HT1080 (cell line): ENCODE measurements at places on chromosomes 13 and 19. TPM values are rescaled to one million over a fixed set of nuclear protein-coding genes. Genes with fewer than 3 reads are reported as not detected.

SLC25A41 gene
- total RNA-seq: 0.18 TPM in 1 of 2 replicates, not detected in the other

DNA sequence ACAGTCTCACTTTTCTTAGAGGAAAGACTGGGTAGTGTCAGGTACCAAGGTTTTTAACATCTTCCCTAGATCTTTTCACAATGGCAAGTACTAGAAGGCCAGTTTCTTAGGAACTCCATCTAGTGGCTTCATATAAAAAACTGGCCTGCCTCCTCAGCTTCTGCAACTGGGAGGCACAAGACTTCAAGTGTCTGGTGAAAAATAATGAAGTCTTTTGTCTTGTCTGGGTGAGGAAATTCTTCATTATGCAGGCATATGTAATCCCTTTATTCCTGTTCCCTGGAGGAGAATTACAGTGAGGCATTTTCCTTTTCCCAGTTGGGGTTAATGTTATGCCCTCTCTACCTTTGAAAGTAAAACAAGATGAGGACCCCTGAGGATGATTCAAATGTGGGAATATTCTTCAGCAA lies 300.5 kb downstream of the NALCN start:
- peak; percentile 52 for DNase-seq

DNA sequence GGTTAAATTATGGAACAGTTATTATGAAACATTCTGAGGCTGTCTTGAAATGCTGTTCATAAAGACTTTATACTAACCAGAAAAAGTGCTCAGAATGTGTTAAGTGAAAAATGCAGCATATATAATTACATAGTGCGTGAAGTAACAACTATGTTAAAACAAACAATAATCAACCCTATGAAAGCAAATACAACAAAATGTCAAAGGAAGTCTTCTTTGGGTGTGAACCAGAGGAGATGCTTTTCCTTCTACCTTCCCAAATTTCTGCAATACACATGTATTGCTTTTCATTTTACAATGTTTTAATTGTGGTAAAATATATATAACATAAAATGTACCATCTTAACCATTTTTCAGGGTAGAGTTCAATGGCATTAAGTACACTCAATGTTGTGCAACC lies 45.7 kb downstream of the F2RL3 start:
- DNase-seq: no peak

AP1M2 gene
- 5.8 and 8.6 TPM in 2 replicates for total RNA-seq

LMTK3 gene
- 0.05 TPM in 1 of 2 replicates, not detected in the other for total RNA-seq

PRODH2 gene
- not detected in 2 replicates for total RNA-seq

DNA sequence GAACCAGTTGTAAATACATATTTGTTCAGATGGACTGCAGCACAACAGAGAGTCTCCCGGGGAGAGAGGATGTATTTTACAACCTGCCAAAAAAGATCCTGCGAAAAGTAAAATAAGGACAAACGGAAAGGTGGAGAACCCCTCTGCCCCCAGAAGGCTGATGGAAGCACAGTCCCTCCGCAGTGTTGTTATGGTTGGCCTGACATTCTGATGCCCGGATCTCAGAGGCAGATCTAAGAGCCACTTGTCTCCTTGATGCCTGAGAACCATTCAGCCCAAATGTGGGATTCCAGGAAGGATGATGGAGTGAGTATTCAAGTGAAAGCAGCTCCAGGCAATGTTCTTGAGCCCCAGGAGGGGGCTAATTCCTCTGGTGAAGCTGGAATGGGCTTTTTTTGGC lies 458.7 kb downstream of the ZNF536 start:
- no peak for DNase-seq

DNA sequence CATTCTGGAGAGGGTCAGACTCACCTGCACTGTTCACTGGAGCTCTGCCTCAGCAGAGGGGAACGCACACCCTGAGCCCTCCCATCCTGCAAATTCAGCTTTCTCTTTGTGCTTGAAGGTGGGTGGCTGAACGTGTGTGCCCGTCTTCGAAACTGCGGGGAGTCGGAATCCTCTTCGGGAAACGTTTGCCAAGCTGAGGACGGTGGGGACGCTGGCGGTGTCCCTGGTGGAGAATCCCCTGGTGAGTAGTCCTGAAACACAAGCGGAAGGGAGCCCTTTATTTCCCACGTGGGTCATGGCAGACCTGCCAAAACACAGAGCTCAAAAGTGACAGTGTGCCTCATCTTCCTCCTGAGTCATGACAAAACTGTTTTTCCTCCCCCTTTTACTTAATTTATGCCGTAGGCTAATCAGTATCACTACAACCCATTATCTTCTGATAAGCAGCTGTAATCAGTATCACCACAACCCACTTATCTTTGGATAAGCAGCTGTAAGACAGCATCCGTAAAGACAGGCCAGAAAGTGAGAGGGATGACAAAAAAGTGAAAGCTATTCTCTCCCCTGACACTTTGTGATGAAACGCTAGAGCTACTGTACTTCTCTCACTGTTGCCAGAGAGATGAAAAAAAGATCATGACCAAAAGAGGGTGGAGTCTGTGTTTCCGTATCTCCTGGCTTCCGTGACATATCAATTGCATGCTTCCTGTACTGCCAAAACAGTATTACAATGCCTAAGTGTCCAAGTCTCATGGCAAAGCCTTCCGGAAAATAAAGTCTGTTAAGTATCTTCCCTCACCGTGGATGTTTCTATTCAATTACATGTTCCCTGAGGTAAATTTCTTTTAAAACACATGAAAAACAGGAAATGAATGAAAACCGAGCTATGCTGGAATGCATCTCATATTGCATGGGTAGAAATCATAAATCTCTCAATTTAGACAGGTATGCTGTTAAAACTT lies 155.5 kb downstream of the TBC1D4 start:
- DNase-seq: no peak

- no peak for DNase-seq
These were observed 83.4 kb downstream of the KCNRG start for GRCh38 chr13:50098693-50099092.

- DNase-seq: no peak
These were observed 192.6 kb upstream of the UBL3 start for GRCh38 chr13:30042891-30043630.

- DNase-seq: peak; percentile 87
These were observed 54.3 kb downstream of the GATAD2A start for GRCh38 chr19:19459707-19460251.

DNA sequence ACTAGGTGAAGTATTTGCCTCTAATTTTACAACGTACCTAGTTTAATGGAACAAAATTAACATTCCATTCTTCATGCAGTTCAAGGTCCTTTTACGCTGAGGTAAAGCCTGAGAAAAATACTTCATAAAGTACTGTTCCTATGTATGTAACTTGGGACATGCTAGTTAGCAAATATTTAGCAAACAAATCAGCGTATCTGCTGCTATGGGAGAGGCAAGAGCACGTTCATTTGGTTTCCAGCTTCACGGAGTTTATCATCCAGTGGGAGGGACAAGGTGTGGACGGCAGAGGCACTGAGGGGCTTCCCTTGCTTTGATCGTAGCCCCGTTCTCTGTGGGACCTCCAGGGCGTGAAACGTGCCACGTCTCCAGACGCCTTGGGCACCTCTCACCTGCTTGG lies 248.8 kb downstream of the IRS2 start:
- no peak for DNase-seq

- DNase-seq: no peak
These were observed 15.0 kb downstream of the GPATCH1 start for GRCh38 chr19:33096005-33096404.

LRRC63 gene
- 0.03 and 0.33 TPM in 2 replicates for total RNA-seq

GRCh38 chr13:98374750-98375149 lies 197.7 kb upstream of the RNF113B start:
- no peak for DNase-seq

GRCh38 chr19:49780861-49781260 lies 14.1 kb downstream of the AP2A1 start:
- no peak for DNase-seq

DNA sequence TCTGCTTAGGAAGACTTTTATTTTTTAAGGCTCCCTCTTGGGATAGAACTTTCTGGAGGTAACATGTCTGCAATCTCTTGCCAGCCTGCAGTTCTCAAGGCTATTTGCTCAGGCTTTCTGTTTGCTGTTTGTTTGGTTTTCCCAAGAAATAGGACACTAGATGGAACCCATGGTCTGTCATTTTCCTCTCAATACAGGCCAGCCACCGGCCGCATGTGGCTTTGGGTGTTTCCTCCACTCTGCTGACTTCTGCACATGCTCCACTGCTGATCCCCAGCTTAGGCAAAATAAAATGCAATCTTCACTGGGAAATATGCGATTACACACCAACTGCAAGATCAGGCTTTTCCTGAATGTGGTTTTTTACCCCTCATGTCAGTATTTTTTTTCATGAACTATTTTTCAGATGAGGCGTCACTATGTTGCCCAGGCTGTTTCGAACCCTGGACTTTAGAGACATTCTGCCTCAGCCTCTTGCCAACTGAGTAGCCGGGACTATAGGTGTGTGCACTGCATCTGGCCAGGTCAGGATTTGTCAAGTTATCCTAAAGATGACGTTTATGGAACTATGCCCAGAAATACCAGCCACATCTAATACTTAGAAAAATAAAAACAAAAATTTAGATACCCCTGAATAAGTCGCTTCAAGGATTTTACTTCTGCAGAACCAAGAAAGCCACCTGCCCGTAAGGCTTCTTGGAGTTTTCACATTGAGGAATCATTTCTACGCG lies 94.3 kb upstream of the PABPC3 start:
- DNase-seq: no peak

GRCh38 chr19:49997709-49998108 lies 27.5 kb downstream of the VRK3 start:
- DNase-seq: peak; percentile 51

- DNase-seq: no peak
These were observed at the start of gene HPN for GRCh38 chr19:35041548-35042055. Gene HPN, plus strand, starts transcription at chr19:35041721. Its CDS starts 786 bp downstream, at chr19:35042507.

ADPRHL1 gene
- total RNA-seq: 0.95 and 1.0 TPM in 2 replicates

- DNase-seq: no peak
These were observed 110.0 kb upstream of the FBXL3 start for GRCh38 chr13:77136902-77137420.

- DNase-seq: no peak
These were observed 400.6 kb downstream of the HS6ST3 start for GRCh38 chr13:96490496-96490989.

HRC gene
- total RNA-seq: not detected in 2 replicates

GPI gene
- total RNA-seq: 156 and 180 TPM in 2 replicates

AKAP11 gene
- 16.5 and 18.2 TPM in 2 replicates for total RNA-seq

CCDC70 gene
- not detected in 2 replicates for total RNA-seq

DNA sequence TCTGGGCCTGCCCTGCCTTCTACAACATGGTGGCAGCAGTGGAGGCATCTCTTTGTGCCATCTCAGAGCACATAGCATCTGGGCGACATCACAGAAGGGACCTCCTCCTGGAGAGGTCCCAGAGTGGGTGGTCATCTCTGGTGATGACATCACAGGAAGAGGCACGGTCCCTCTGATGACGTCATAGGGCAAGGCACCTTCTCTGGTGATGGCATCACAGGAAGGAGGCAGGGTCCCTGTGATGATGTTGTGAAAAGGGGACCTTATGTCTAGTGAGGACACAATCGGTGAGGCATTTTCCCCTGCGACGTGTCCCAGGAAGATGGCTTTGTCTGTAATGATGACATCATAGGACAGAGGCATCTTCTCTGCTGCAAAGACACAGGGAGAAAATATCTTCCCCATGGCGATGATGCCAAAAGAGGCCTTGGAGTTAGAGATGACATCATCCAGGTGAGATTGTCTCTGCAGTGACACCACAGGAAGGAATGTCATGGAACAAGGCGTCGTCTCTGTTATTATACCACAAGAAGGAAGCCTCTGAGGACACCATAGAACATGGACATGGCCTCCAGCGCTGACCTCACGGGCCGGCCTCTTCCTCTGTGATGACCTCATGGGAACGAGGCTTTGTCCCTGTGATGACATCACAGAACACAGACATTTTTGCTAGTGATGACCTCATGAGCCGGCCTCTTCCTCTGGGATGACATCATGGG lies 10.7 kb downstream of the SHISA7 start:
- no peak for DNase-seq

GRCh38 chr13:31015199-31015598 lies 82.7 kb downstream of the TEX26 start:
- DNase-seq: no peak

ZFR2 gene
- total RNA-seq: not detected in 2 replicates

DNA sequence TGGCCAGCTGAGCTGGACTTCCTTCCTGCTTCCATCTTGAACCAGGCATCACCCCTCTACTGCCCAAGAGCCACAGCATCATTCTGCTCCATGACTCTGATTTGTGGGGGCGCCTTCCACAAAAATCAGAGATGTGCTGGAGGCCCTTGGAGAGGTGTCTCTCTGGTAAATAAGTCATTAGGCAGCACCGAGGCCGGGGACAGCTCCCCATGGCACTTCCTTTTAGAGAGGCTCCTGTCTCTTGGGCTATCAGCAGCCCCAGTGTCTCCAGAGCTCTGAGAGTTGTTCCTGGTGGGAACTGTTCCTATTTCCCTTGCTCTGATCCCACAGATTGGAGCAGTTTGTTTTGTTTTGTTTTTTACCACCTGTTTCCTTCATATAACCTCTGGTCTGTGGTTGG lies 19.9 kb downstream of the NWD1 start:
- no peak for DNase-seq

GNG8 gene
- total RNA-seq: not detected in 2 replicates

DNA sequence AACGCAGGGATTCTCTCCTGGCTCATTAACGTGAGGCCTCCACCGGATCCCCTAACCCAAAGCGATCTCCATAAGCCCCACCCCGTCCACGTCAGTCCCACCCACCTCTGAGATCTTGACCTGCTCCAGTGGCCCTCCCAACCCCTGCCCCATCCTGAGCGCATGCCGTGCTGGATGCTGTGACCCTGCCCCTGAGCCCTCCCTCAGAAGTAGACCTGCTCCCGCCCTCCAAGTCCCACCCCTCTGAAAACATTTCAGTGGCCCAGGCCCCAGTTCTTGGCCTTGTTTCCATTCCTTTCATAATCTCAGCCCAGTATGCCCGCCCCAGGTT lies 19.9 kb downstream of the LMTK3 start:
- DNase-seq: no peak

GRCh38 chr13:83798731-83799130 lies 83.5 kb downstream of the SLITRK1 start:
- DNase-seq: no peak

URAD gene
- not detected in 2 replicates for total RNA-seq

DNA sequence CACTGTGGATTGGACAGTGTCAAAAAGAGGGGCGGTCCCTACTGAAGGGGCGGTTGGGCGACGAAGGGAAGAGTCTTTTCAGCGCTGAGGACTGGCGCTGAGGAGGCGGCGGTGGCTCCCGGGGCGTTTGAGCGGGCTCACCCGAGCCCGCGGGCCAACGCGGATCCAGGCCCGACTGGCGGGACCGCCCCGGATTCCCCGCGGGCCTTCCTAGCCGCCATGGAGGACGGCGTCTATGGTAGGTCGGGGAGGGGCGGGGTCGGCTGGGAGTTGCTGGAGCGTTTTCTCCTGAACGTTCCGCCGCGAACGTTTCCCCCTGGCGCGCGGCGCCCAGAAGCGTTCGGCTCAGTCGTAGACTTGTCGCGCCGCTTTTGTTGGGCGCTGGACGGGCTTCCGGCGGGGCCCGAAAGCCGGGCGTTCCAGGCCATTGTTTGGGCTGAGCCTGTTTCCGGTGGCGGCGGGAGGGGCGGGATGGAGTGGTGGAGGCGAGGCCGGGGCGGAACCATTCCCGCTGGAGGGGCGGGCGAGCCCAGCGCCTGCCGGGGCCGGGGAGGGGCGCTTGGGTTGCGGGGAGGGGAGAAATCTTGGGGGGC lies at the start of gene CYTH2:
TSS of gene CYTH2 (plus strand) at position 81 of the 593 bp plus-strand sequence. CDS start at position 220, 139 bp downstream.
- peak; percentile 66 for DNase-seq

CBY2 gene
- not detected in 2 replicates for total RNA-seq

PLEKHF1 gene
- 15.5 and 16.1 TPM in 2 replicates for total RNA-seq

- no peak for DNase-seq
These were observed 11.5 kb upstream of the KANK2 start for GRCh38 chr19:11208561-11209471.

GRCh38 chr19:13669780-13670355 lies 94.5 kb upstream of the MRI1 start:
- no peak for DNase-seq

THSD8 gene
- not detected in 2 replicates for total RNA-seq
